Stimulated activated naive CD4-positive, alpha-beta T cell (primary cell): ENCODE measurements at places on chromosomes 2 and 18.

GRCh38 chr2:196130039-196130825, 41.1 kb downstream of the STK17B start:
- no peak for DNase-seq

DNA sequence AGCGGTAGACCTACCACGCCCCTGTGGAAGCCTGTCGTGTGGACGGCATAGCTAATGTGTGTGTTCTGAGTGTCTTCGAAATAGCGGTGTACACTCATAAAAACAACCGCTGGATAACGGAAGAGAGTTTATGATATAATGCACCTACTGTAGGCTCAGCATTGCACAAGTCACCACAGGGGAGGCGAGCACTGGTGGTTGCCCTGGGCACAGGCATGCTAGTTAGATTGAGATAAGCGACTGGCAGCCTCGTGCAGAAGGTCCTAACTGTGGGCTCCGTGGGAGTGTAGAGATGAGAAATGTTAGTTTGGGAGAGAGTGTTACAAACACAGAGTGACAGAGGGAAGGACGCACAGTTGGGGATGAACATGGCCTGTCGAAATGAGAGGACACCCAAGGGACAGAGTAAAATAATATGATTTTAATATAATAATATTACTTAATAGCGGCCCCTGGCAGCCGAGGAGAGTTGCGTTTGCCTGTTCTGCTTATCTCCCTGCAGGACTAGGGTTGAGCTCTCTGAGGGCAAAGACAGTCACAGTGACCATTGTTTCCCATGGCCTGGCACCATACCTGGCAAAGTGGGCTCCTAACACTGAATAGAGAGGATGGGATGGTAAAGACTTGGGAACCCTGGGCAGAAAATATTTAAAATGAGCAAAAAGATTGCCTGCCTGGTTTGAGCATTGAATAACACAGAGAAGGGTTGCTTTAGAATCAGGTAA, 204.2 kb downstream of the GBX2 start:
- no peak for DNase-seq

DNA sequence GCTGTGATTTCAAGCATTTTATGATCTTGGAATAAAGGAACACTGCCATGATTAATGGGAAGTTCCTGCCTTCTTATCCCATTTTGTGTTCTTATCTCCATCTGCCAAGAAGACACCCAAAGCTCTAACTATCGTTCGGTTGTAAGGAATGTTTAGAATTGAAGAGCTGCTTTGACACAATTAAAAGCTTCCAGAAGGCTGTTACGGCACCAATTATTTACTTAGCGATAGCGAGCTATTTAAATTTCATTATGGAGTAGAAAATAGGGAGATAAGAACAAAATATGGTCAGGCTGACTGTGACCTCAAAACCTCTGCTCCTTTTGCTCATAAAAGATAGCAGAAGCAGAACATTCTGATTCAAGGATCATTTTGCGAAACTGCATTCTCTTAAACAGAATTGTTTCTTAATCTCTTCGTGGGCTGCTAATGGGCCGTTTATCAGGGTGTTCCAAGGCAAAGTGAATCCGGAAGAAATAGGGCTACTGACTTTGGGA, 101.6 kb downstream of the SLC4A3 start:
- DNase-seq, result no peak

- no peak for DNase-seq
Observed at GRCh38 chr2:38697116-38697840, 31.4 kb downstream of the GALM start.

DNA sequence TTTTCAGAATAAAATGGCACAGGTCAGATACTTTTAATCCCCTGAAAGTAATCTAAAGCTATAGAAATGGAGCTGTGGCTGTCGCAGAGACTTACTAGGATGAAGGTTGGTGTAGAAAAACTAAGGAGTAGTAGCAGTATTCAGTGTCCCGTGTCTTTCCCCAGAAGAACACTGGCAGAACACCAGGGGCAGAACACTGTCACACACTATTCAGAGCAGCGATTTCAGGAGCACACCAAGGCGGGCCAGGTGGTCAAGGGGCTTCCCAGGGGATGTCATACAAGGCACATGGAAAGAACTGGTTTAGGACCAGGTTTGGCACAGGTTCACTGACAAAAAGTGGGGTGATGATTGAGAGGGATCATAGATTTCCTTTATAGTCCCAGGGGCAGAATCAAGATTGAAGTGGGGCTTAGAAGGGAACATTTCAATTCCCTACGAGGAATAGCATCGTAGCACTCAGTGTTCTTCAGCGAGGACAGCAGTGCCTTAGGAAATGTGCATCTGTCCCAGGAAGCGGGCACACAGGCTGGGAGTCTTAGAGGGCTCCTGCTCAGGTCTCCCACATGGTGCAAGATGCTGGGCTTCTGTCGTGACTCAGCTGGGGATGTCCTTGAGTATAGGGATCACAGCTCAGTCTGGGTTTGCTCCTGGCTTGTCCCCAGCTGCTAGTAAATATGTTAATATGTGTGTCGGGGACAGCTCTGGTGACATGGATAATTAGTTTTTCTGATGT, 22.6 kb downstream of the BCL2L11 start:
- no peak for DNase-seq
